Subcutaneous preadipocyte (primary cell): ENCODE measurements at places on chromosomes 1 and 21. TPM values are rescaled to one million over a fixed set of nuclear protein-coding genes. Genes with fewer than 3 reads are reported as not detected.

The SLC26A9 gene
- under 0.01 TPM in 1 of 2 replicates, not detected in the other for total RNA-seq

The COL16A1 gene
- total RNA-seq = 50.0 and 58.5 TPM in 2 replicates

The TFF2 gene
- total RNA-seq = not detected in 2 replicates

The CSF1 gene
- total RNA-seq = 45.0 and 64.7 TPM in 2 replicates

The MPL gene
- not detected in 2 replicates for total RNA-seq

The OPRD1 gene
- not detected in 2 replicates for total RNA-seq

The TMEM125 gene
- not detected in 2 replicates for total RNA-seq

The DENND2C gene
- 2.5 and 3.7 TPM in 2 replicates for total RNA-seq

The MTARC1 gene
- 0.37 and 0.39 TPM in 2 replicates for total RNA-seq

The TEX38 gene
- not detected in 2 replicates for total RNA-seq

The UQCRHL gene
- total RNA-seq = 1.5 and 2.2 TPM in 2 replicates

The PARS2 gene
- 4.4 and 5.9 TPM in 2 replicates for total RNA-seq

The FAM72D gene
- total RNA-seq = 0.73 and 2.2 TPM in 2 replicates

The RSPH1 gene
- total RNA-seq = not detected in 2 replicates

The DMRTA2 gene
- not detected in 2 replicates for total RNA-seq

The OR2AK2 gene
- total RNA-seq = not detected in 2 replicates
